ENCODE measurements at places on chromosomes 7 and 10.

DNA sequence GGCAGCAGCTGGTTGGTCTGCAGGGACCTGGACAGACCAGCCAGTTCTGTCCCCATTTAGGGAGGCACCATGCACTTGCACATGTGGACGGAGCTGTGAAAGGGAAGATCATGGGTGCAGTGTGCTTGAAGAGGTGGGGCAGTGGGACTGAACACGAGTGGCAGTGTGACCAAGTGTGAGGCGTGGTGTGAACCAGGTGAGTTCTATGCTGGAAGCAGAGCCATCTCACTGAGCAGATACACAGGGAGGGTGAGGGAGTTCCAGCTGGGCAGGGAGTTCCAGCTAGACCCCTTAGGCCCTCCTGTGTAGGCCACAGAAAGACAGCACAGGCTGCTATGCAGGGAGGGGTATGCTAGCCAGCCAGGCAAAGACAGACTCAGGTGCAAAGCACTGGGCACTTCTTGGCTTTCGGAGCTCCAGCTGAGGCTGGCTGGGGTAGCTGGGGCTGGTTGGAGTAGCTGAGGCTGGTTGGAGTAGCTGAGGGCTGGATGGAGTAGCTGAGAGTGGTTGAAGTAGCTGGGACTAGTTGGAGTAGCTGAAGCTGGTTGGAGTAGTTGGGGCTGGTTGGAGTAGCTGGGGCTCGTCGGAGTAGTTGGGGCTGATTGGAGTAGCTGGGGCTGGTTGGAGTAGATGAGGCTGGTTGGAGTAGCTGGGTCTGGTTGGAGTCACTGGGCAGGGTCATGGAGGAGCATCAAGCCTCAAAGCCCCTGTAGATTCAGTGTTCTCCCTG is 90.9 kb downstream of the HIP1 start:
- DNase-seq = no peak

GRCh38 chr10:72567421-72567820 is 58.5 kb downstream of the MICU1 start:
- no peak for DNase-seq

- no peak for DNase-seq
Measured at GRCh38 chr7:91344911-91345310, 80.7 kb downstream of the FZD1 start.

- DNase-seq = no peak
Measured at GRCh38 chr10:24288581-24288980, 79.6 kb downstream of the KIAA1217 start.

- DNase-seq = no peak
Measured at GRCh38 chr7:65820287-65820950, 52.5 kb upstream of the VKORC1L1 start.

- no peak for DNase-seq
Measured at GRCh38 chr10:85863301-85864172, 503.1 kb downstream of the GRID1 start.

GRCh38 chr7:112205343-112206237 is 609 bp downstream of the DOCK4 start:
- peak; percentile 16 for DNase-seq

- DNase-seq = peak; percentile 50
Measured at GRCh38 chr7:64098-64915, 128.1 kb upstream of the FAM20C start.

GRCh38 chr7:154837622-154838021 is 165.3 kb downstream of the PAXIP1 start:
- DNase-seq = no peak

DNA sequence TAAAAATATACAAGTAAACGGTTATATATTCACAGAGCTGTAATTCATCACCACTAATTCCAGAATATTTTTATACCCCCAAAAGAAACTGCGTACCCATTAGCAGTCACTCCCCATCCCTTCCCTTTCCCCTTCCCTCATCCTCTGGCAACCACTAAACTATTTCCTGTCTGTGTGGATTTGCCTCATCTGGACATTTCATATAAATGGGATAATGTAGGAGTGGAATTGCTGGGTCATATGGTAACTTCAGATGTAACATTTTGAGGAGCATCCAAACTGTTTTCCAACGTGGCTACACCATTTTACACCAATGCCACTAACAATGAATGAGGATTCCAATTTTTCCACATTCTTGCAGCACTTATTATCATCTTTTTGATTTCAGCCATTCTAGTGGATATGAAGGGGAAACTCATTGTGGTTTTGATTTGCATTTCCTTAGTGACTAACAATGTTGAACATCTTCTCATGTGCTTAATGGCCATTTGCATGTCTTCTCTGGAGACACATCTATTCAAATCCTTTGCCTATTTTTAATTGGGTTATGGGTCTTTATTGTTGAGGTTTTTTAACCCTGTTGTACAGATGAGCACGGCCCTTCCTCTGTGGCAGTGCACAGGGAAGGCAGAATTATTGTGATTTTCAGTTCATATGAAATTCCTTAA is 79.2 kb downstream of the RBM20 start:
- DNase-seq = no peak

DNA sequence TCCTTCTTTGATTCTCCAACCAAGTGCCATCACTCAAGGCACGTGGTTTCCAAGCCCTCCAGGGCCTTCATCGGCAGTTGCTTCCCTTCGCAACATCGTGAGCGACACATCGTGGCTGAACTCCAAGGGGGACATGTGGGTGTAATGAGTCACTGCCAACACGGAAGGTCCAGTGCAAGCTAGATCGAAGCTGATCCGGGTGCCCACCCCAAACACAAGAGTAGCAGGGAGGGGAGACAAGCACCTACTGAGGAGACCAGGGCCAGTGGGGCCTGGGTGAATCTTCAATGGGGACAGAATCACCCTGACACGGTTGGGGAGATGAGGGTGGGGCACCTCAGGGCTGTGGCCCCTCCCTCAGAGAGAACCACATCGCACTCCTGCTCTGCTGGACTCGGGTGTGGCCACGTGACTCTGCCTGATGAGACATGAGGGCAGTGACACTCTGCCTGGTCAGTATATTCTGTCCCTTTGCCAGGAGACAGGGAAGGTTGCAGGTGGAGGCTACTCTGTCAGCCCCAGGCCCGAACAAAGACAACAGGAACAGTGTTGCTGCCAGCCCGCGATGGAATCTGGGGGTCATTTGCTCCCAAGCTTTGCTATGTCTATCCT is 36.8 kb upstream of the HSPA12A start:
- DNase-seq = no peak

DNA sequence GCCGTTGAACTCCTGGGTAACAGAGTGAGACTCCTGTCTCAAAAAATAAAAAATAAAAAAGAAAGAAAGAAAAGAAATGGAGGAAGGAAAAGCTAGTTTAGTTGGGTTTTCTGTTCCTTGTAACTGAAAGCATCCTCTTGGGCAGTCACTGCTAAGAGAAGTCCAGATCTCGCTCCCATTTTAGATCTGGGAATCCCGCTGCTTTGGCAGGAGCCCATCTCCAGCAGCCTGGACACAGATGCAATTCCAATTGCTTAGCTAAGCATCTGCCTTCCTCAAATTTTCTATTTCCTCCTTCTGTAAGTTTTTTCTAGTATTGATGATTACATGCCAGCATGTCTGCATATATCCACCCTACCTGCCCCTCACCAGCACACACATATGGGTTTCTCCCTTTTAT is 54.1 kb downstream of the DENND2A start:
- DNase-seq = no peak

DNA sequence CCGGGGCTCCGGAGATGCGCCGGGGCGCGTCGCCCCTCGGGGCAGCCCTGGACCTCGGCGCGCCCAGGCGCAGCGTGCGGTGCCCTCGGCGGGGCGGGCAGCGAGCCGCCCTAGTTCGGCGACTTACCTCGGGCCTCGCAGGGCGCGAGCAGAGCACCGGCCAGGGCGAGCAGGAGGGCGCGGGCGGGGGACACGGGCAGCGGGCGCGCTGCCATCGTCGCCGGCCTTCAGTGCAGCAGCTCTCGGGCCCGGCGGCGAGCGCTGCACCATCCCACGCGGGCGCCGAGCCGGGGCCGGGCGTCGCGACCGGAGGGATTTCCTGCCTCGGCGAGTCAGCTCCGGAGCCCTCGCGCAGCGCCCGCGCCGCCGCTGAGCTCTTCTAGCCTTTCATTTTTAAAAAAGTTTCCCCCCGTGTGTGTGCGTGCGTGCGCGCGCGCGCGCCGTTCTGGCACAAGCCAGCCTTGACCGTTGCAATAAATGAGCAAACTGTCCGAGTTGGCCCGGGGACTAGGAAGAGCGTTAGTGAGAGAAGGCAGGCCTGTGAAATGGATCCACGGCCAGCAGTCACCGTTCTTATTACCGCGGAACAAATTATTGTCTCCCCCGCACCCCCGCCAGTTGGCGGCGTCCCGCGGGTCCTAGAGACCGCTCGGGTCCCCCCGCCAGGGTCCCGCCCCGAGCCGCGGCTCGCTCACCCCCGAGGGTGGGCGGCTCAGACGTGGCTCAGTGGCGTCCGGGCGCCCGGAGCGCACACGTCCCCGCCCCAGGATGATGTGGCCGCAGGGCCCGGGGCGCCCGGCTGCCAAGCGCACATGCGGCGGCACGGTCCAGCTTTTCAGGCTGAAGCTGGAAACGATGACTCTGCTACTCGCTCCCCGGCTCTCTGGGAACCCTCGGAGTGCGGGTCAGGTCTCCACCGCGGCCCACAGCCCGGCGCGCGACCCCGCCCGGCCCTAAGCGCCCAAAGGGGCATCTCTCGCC is at the start of gene ADAM12:
TSS of gene ADAM12 (minus strand) at position 547 of the 981 bp plus-strand sequence. CDS start at position 215, 332 bp downstream.
- peak; percentile 31 for DNase-seq

DNA sequence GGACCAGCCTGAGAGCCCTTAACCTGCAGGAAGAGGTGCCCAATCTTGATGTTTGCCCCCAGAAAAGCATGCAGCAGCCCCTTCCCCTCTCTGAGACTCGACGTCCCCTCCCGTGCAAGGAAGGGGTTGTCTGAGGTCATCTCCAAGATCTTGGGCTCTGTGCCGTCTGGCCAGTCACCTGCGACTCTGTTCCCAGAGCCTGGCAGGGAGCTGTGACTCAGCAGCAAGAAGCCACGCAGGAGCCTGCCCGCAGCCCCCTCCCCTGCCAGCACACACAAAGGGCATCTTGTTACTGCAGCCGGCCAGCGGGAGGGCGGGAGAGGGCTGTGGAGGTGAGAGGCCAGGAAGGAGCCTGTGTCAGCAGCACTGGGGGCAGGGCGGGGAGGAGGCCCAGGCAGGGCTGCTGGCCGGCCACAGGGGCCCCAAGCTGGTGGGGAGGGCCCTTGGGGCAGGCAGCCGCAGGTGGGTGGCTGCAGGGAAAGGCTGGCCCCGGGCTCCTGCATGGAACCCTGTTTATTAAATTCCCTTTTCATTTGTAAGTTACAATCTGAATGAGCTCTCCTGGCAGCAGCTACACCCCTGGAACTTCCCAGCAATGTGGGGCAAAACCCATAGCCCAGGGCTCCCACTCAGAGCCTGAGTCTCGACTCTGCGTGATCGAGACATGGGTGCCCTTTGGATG is 103.7 kb upstream of the ZMIZ1 start:
- peak; percentile 63 for DNase-seq

- no peak for DNase-seq
Measured at GRCh38 chr10:13106387-13107045, 6.6 kb downstream of the OPTN start.

- no peak for DNase-seq
Measured at GRCh38 chr7:94823947-94824346, 83.4 kb upstream of the PPP1R9A start.

DNA sequence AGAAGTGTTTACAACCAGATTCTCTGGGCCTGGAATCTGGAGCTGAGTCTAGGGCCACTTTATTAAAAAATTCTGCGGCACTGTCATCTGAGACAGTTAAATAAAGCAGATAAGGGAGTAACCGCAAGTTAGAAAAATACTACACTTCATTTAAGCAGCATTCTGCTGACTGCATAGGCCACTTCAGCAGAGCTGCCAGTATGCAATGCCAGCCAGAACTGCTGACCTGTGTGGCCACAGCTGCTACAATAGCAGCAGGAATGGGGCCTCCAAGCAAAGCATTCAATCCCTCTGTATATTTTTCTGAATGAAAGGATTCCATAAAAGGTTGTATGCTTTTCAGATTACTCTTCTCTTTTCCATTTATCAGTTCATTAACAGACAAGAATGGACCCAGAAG is 136.0 kb downstream of the COL28A1 start:
- DNase-seq = no peak

GRCh38 chr7:41149576-41149975 is 553.3 kb downstream of the INHBA start:
- no peak for DNase-seq

GRCh38 chr10:124155781-124156435 is 62.5 kb upstream of the CHST15 start:
- DNase-seq = no peak

DNA sequence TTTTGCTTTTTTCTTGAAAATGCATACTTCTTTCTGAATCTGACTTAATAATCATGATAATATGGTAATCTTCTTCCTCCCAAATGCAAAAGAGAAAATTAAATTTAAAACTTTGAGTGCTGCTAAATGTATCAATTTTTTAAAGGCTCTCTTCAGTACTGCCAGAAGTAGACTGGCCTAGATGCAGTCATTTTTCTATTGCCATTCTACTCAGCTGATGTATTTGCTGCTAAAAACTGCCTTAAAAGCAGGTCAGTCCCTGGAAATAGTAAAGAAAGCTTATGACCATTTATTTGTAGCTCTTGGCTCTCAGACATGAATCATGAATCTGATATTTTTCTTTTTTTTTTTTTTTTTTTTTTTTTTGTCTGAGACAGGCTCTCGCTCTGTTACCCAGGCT is 28.5 kb downstream of the NAPEPLD start:
- DNase-seq = no peak

GRCh38 chr10:133396035-133396624 is 2.2 kb downstream of the MTG1 start:
- DNase-seq = no peak

GRCh38 chr10:81724431-81724830 is 150.6 kb upstream of the NRG3 start:
- no peak for DNase-seq

DNA sequence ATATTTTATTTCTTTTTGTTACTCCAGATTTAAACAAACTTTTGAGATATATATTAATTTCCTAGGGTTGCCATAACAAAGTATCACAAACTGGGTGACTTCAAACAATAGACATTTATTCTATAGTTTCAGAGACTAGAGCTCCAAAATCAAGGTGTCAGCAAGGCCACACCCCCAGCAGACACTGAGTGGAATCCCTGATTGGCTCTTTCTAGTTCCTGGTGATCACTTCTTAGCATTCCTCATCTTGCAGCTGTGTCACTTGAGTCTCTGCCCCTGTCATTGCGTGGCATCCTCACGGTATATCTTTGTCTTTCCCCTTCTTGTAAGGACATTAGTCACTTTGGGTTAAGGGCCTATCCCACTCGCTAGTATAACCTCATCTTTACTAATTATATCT is 7.6 kb upstream of the SLC26A3 start:
- DNase-seq = no peak

GRCh38 chr7:41147606-41148485 is 555.0 kb downstream of the INHBA start:
- no peak for DNase-seq

DNA sequence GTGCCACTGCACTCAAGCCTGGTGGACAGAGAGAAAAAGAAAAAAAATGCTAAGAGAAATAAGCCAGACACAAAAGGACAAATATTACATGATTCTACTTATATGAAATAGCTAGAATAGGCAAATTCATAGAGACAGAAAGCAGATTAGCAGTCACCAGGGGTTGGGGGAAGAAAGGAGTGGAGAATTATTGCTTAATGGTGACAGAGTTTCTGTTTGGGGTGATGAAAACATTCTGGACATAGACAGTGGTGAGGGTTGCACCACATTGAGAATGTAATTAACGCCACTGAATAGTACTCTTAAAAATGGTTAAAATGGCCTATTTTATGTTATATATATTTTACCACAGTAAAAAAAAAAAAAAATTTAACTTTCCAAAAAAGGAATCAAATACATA is 6.4 kb upstream of the NT5C2 start:
- no peak for DNase-seq

All from large intestine (tissue), 12 donors.